ENCODE measurements at places on chromosomes 11 and 22.

DNA sequence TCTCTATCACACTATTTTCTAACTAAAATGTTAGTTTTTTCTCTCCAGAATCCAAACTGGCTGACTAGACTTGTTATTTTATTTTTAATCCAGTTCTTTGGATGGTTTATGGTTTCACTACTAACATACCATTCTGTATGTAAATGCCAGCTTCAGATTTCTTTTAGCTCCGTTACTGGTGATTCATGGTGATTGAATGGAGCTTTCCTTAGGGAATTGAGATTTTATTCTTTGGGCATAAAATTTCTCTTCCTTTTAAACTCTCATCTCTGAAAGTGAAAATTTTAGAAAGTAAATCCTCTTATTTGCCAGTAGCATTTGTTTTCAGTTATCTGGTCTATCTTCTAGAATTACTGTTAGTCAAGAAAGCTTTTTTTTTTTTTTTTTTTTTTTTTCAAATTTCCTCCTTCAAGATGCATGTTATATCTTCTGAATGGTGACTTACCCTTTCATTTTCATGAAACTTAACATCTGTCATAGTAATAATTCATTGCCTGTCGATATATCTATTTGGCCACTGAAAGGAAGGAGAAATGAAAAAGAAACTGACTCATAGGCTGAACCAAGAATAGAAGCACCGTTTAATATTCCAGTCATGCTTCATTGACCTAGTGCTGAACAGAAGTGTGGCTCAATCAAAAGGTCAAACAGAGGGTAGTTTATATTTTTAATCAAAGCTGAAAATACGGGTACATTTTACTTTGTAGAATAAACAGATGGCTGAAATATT is 6.4 kb downstream of the ENDOD1 start:
- no peak for DNase-seq

DNA sequence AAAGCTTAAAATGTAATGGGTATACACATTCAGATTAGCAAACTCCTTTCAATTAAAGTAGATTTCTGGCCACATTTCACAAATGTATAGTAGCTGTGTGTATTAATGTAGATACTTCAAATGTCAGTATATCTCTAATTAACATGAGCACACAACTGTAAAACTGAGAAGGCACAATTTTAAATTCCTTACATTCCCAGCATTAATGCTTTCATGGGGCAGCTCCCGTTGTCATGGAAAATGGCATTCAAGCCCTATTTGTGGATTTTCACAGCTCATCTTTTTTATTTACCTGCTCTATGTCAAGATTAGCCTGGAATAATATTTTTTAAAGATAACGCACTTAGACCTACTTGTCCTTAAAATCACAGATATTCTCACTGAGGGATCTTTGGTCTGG is 113.6 kb upstream of the SOX6 start:
- DNase-seq, result no peak

DNA sequence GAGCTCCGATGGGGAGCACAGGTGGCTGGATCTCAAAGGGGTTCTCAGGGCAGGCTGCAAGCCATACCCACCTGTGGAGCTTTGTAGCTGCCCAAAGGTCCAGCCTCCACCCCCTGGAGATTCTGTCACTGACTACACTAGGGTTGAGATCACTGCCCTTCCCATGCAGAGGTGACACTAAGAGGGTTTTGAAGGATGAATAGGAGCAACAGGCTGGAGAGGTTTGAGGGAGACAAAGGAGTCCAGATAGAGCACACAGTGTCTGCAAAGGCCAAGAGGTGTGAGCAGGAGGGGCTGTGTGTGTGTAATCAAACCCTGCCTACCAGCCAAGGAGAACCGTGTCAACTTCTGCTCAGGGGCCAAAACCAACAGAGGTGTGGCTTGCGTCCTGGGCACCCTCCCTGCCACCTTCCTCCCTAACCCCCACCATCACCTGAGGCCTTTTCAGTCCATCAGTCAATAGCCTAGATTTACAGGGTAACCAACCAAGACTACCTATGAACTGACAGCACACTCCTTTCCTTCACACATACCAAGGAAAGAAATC is 43.0 kb upstream of the WNT11 start:
- no peak for DNase-seq

- DNase-seq, result no peak
These were observed 1.7 kb downstream of the ADAMTS15 start for GRCh38 chr11:130449996-130450769.

DNA sequence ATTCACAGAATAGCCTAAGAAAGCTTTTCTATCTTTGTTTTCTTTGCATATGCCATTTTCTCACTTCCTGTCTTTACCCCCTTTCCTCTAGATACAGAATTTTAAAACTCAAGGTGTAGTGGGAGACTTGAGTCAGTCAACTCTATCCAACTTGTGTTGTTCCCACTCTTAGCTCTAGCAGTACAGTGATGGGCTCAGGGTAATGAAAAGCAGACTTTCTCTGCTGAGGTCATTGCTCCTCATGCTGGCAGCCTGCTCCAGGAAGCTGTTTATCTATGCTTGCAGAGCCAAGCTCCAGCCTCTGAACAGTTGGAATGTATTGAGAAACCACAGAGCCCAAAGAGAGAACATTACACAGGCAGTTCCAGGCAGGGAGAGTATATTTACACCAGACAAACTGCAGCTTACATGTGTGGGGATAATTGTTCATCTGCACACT is 68.1 kb downstream of the CSTPP1 start:
- DNase-seq, result no peak

DNA sequence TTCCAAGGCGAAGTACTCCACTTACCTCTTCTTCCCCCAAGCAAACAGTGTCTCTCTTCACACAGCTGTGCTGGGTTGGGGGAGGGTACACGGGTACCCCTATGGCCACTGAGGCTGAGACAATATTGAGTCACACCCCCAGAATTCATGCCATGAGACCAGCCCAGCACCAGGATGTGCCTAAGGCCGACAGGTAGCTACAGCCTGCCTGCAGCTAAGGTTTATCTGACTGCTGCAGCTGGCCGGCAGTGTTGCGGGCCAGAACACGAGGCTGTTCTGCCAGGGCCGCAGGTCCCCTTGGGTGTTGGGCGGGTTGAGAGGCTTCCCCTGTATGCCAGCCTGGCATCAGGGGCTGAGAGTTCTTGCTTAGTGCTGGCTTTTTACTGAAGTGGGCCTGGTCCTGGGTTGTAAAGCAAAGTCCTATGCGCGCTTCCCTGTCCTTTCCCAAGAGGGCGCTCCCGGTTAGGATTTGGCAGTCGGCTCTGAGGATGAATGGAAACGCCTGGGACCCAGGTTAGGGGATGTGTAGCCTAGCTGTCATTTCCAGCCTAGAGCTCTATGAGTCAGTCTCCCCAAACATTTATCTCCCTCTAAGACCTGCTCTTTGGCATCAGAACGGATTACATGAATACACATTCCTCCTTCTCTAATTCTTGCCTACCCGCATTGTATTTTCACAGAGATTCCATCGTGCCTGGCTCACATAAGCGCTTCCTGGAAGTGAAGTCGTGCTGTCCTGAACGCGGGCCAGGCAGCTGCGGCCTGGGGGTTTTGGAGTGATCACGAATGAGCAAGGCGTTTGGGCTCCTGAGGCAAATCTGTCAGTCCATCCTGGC is 7.1 kb downstream of the USP18 start:
- no peak for DNase-seq

DNA sequence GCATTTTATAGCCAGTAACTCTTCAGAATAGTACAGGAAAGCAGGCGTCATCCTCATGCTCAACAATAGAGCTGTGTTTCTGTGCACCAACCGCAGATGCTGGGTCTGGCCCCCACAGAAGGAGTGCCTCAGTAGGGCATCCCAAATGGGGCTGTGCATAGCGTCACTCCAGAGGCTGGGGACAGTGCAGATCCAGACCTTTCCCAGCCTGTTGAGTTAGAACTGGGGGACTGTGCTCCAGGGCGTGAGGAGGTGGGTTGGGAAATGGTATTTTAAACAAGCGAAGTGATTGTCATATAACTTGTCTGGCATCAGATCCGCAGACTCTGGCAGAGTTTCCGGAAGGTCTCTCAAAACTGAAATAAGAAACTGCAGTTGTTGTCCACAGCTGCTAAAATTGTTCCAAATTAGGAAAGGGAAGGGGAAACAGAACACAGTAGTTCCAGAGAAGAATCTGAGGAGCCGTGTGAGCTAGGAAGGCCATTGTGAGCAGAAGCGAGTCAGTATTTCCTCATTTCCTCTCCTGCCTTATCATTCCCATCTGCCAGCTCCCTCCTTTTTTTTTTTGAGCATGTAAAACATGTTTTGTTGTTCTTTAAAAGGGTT is 52.2 kb downstream of the JAM3 start:
- DNase-seq, result no peak

DNA sequence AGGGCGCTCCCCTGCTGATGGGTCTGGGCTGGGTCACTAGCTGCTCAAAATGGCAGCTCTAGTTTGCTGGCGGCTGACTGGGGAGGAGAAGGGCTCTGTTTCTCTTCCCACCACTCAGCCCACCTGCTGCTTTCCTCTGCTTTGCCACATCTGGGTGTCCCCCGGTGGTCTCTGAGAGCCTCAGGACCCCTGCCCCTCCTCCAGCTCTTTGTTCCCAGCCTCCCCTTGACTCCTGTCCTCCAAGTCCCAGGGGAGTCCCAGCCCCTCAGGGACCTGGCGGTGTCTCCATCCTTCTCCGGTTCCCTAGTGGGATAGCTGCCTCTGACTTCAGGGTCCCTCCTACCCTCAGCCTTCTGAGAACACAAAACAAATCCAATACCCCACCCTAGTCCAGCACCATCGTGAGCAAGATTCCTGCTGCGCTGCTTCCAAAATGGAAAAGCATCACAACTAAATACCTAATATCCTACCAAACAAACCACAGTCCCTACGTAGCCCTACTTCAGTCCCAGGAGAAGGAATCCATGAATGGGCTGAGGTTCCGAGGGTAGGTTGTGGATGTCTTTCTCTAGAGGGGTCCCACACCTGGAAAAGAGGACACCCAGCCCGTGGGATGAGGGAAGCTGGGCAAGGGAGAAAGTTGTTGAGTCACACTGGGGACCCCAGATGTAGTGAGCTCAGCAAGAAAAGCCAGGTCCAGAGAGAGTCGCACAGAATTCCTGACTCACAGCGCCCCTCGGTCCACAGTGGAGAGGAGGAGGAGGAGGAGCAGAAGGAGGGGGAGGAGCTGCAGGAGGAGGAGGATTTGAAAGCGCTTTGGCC is 45.0 kb upstream of the NNMT start:
- DNase-seq, result no peak

- DNase-seq, result no peak
These were observed 14.2 kb upstream of the MOB2 start for GRCh38 chr11:1500466-1501420.

GRCh38 chr11:95322539-95322938 is 91.5 kb upstream of the SESN3 start:
- DNase-seq, result no peak

DNA sequence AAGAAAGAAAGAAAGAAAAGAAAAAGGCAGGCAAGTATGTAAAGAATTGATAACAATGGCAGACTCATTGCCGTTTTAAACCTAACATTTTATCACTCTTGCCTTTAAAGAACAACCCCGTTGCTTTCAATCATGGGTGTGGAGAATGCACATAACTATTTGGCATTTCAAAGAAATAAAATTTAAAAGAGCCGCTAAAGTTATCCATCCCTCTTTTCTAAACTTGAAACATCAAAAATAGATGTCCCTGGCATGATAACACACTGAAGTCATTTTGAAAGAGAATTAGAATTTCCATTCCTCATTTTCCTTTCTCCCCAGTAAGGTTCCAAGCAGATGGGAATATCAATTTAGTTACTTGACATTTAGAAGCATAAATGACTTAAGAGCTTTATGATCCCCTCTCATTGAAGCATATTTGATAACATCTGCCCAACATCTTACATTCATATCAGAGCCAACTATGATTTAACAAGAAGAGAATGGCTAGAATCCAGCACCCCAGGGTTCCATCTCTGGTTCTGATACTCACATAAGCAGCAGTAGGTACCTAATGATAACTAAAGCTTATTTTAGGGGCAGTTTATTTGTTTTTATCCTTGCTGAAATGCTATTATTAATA is 529.6 kb upstream of the LRRC4C start:
- DNase-seq, result no peak

DNA sequence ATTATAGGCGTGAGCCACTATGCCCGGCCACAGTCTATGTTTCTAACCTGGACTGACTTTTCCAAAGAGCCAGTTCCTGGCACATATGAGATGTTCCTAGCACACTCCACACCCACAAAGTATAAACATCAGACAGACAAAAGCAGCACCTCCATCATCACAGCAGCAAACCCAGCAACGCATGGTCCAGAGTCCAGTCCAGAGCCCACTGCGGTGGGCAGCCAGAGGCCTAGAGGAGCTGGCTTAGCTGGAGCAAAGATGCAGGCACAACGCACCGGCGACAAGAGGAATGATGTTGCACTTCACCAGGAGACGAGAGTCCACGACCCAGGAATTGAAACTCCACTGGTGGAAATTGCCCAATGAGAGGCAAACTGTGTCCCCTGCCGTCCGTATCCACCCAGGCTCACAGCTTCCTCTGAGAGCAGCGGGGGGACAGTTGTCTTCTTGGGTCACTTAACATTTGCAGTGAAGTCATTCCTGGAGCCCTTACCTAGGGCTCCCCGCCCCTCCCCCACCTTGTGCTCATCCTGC is 36.6 kb downstream of the RPS6KA4 start:
- DNase-seq, result no peak

GRCh38 chr11:63767565-63768236 is 874 bp downstream of the ZFTA start:
- no peak for DNase-seq

GRCh38 chr11:65454311-65454695 is 31.7 kb downstream of the NEAT1 start:
- DNase-seq, result no peak

- no peak for DNase-seq
These were observed 72.7 kb upstream of the ARFGAP3 start for GRCh38 chr22:42929838-42930155.

DNA sequence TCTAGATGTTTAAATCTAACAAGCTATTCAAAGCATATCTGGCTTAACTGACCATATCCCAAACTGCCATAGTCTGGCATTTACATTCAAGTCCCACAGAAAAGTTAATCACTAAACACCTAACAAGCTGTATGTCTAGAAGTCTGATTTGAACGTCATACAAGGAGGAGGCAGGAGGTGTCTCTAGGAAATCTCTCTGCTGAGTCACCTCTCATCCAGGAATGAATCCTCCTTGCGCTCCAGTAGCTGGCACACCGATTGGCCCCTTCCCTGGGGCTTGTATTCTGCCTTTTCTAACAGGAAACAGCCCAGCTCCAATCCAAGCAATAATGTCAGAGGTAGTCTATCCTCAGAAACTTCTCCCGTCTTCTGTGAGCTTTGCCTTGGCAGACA is 31.8 kb downstream of the FEZ1 start:
- DNase-seq, result no peak

DNA sequence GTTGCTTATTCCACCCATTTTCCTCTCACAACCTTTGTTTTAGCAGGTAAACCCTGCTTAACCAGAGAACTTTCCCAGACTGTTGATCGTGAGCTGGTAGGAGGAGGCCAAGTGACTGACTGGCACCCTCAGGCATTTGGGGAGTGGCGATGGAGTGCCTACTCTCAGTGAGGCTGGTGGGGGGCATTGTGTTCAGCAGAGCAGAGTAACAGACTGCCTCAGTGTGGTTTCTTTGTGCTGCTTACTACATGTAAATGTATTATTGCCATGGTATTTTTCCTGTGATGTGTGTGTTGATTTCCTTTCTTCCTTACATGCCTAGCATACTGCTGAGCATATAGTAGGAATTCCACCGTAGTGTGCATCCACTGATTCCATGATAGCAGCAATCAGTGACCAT is 2.6 kb downstream of the MARK2 start:
- no peak for DNase-seq
